Lower lobe of right lung (tissue), 2 donors: ENCODE measurements at places on chromosomes 1 and 21. TPM values are rescaled to one million over a fixed set of nuclear protein-coding genes. Genes with fewer than 3 reads are reported as not detected.

The IL24 gene
- total RNA-seq = not detected

The RPE65 gene
- not detected for total RNA-seq

The TBX15 gene
- total RNA-seq = 0.15 TPM

The RAD54L gene
- total RNA-seq = 1.7 TPM

The ATP8B2 gene
- total RNA-seq = 26.0 TPM

The LCE1F gene
- total RNA-seq = not detected

The BEND5 gene
- total RNA-seq = 4.3 TPM

The CFHR5 gene
- total RNA-seq = not detected

The SLC25A34 gene
- total RNA-seq = 3.5 TPM

The TPTE gene
- total RNA-seq = not detected

GRCh38 chr1:200310824-200311223 is 99.0 kb downstream of the ZNF281 start:
- DNase-seq = no peak
- no peak overlapping the region for H3K4me3 ChIP-seq
- H3K4me1 ChIP-seq = peaks cover 8% of the 10 kb centered on the region
- H3K27me3 ChIP-seq = no peaks in the 10 kb centered on the region

- no peak overlapping the region for H3K4me3 ChIP-seq
- H3K4me1 ChIP-seq = peaks cover 2% of the 10 kb centered on the region
- peaks cover 7% of the 10 kb centered on the region for H3K27me3 ChIP-seq
- no peak overlapping the region for H3K27ac ChIP-seq
- no peak for DNase-seq
Measured at GRCh38 chr1:184030433-184031091, 7.0 kb downstream of the COLGALT2 start.

- no peak for DNase-seq
- H3K27me3 ChIP-seq = no peaks in the 10 kb centered on the region
- H3K4me1 ChIP-seq = peaks cover 22% of the 10 kb centered on the region
- H3K36me3 ChIP-seq = peaks cover 4% of the 10 kb centered on the region
- no peak overlapping the region for H3K27ac ChIP-seq
- peak overlapping the region; percentile 89 for H3K4me3 ChIP-seq
Measured at GRCh38 chr1:18901147-18901951, 1.0 kb downstream of the ALDH4A1 start.

DNA sequence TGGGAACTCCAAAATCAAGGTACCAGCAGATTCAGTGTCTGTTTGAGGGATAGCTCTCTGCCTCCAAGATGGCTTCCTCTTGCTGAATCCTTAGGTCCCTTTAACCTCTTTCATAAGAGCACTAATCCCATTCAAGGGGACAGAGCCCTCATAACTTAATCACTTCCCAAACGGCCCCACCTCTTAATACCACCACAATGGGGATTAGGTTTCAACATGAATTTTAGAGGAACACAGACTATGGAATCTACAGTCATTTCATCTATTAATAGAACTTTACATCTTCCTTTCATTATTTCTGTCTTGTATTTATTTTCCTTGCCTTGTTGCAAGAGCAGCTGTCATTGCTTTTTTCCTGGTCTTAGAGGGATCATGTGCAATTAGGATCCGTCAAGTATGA is 30.3 kb downstream of the HOOK1 start:
- H3K4me1 ChIP-seq = no peaks in the 10 kb centered on the region
- no peak overlapping the region for H3K27ac ChIP-seq
- no peak overlapping the region for H3K4me3 ChIP-seq
- no peak for DNase-seq

GRCh38 chr1:54488779-54489626 is 59.0 kb upstream of the ACOT11 start:
- H3K4me1 ChIP-seq = peaks cover 38% of the 10 kb centered on the region
- peak; percentile 85 for DNase-seq
- H3K27me3 ChIP-seq = peaks cover 5% of the 10 kb centered on the region
- H3K27ac ChIP-seq = peak overlapping the region; percentile 91

- H3K27me3 ChIP-seq = no peaks in the 10 kb centered on the region
- H3K27ac ChIP-seq = no peak overlapping the region
- DNase-seq = no peak
- no peaks in the 10 kb centered on the region for H3K36me3 ChIP-seq
- peaks cover 8% of the 10 kb centered on the region for H3K4me1 ChIP-seq
- H3K4me3 ChIP-seq = no peak overlapping the region
Measured at GRCh38 chr1:50661626-50662025, 238.4 kb upstream of the DMRTA2 start.

DNA sequence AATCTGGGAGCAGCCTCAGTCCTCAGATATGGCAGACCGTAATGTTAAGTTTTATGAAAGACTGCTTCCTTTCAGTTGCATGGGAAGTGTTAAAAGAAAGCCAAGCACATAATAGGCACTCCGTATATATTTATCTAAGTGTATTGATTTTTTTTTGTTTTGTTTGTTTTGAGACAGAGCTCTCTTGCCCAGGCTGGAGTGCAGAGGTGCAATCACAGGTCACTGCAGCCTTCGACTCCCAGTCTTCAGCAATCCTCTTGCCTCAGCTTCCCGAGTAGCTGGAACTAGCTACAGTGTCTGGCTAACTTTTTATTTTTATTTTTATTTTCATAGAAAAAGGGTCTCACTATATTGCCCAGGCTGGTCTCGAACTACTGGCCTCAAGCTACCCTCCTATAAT is 341.8 kb downstream of the USH2A start:
- H3K36me3 ChIP-seq = no peaks in the 10 kb centered on the region
- no peak overlapping the region for H3K27ac ChIP-seq
- no peak for DNase-seq
- H3K4me1 ChIP-seq = no peaks in the 10 kb centered on the region
- no peak overlapping the region for H3K4me3 ChIP-seq
- no peaks in the 10 kb centered on the region for H3K27me3 ChIP-seq

DNA sequence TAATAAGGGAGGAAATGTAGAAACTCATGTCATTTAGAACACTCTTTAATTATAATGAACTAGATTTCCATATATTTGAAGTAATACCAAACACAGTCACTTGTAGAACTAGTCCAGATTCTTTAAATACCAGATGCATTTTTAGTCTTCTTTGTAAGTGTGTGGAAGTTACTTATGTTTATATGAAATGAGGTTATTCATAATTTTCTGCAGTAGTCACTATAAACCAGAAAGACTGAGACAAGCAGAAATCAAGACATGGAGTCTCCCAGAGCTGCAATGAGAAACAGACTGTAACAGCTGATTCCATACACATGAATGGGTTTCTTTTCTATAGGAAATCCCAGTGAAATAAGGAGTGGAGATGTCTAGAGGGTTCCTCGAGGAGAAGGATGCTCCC is 216.6 kb upstream of the ZP4 start:
- H3K27me3 ChIP-seq = no peaks in the 10 kb centered on the region
- no peak overlapping the region for H3K4me3 ChIP-seq
- H3K36me3 ChIP-seq = no peaks in the 10 kb centered on the region

DNA sequence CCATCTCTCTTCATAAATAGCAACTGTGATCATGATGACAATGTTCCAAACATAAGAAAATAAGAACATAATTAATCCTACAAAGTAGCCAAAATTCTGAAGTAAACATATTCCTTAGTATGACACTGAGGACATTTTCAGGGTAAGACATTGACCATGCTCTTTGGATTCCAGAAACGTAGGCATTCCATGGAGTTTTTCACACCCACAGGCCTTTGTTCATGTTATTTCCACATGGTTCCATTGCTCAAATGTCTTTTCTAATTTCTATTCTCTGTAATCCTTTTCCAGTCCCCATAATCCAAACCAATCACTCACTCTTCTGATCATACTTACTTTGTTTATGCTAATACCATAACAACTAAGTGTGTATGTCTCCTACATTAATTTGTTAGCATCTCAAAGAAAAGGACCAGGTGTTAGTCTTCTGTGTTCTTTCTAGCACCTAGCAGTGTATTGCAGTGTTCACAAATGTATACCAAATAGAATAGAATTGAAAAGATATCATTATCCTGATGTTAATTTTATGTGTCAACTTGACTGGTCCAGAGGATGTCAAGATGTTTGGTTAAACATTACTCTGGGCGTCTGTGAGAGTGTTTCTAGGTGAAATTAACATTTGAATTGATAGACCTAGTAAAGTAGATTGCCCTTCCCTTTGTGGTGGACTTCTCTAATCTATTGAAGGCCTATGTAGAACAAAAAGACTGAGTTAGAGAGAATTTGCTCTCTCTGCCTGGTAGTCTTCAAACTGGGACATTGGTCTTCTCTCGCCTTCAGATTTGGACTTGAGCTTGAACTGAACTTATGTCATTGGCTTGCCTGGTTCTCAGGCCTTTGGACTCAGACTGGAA is 516.6 kb downstream of the PTPRC start:
- H3K36me3 ChIP-seq = no peaks in the 10 kb centered on the region
- no peak for DNase-seq
- no peak overlapping the region for H3K27ac ChIP-seq
- no peak overlapping the region for H3K4me3 ChIP-seq

DNA sequence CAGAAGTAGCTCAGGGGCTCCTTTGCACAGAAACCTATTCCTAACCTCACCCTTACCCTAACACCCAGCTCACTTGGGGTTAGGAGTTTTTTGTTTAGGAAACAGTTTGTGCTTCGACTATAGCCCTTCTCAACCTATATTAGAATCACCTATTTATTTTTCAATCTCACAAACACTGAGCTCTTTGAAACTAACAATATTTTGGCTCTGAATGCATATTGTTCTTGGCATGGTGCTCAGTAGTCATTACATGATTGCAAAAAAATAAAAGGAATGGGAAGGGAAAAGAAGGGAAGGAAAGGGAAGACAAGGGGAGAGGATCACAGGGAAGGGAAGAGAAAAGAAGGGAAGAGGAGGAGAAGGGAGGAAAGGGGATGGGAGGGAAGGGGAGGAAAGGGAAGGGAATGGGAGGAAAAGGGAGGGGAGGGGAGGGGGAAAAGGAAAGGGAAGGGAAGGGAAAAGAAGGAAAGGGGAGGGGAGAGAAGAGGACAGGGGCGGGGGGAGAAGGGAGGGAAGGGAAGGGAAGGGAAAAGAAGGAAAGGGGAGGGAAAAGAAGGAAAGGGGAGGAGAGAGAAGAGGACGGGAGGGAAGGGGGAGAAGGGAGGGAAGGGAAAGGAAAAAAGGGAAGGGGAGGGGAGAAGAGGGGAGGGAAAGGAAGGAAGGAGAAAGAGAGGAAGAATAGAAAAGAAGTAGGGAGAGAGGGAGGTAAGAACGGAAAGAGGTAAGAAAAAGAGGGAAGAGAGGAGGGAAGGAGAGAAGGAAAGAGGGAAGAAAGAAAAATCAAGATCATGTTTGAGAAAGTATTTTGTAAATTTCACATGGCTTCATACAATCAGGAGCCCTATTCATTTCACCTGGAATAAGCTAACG is 484.1 kb upstream of the NFIA start:
- no peak for DNase-seq
- H3K4me3 ChIP-seq = no peak overlapping the region
- no peak overlapping the region for H3K27ac ChIP-seq
- no peaks in the 10 kb centered on the region for H3K36me3 ChIP-seq

DNA sequence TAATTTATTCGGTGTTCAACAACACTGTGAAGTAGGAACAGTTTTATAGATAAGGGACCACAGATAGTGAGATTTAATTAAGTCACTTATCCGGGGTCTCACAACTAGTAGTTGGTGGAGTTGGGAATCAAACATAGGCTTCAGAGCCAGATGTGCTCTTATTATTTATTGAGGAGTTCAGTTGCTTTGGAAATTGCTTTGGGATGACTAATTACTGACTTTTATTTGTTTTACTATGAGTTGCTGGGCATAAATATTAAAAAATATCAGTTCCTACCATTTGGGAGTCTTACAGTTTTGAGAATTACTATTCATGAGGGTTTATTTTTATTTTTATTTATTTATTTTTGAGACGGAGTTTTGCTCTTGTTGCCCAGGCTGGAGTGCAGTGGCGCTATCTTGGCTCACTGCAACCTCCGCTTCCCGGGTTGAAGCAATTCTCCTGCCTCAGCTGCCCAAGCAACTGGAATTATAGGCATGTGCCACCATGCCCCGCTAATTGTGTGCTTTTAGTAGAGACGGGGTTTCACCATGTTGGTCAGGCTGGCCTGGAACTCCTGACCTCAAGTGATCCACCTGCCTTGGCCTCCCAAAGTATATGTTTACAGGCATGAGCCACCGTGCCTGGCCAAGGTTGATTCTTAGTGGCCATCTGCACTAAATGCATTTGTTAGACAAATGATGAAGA is 27.7 kb downstream of the THRAP3 start:
- no peak overlapping the region for H3K4me3 ChIP-seq
- no peak overlapping the region for H3K27ac ChIP-seq
- peaks cover 63% of the 10 kb centered on the region for H3K4me1 ChIP-seq
- no peaks in the 10 kb centered on the region for H3K27me3 ChIP-seq
- peaks cover 8% of the 10 kb centered on the region for H3K36me3 ChIP-seq

DNA sequence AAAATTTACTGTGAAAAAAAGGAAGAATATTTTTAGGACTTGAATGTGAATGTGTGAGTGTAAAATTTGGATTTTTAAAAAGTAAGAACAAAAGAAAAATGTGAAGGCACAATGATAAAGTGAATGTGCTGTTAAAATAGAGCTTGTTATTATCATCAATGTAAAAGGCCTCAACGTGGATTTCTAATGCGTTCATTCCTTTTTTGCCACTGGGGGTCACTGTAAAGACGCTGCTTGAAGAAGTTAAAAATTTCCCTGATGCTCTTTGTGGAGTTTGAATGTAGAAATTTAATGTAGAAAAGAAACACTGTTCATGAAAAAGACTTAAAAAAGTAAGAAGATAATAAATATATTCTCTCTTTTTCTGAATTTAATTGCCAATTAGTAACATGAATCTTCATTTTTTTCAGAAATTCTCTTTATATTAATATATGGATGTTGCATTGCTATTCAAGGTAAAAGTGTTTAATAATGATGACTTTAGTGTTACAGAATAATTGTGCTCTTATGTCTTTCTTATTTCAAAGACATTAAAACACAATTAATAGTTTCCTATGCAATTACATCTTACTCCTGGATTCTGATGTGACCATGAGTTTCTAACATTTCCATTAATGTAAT is 161.5 kb downstream of the DNM3 start:
- no peaks in the 10 kb centered on the region for H3K36me3 ChIP-seq
- peaks cover 6% of the 10 kb centered on the region for H3K4me1 ChIP-seq
- DNase-seq = no peak
- H3K27ac ChIP-seq = no peak overlapping the region
- no peaks in the 10 kb centered on the region for H3K27me3 ChIP-seq

DNA sequence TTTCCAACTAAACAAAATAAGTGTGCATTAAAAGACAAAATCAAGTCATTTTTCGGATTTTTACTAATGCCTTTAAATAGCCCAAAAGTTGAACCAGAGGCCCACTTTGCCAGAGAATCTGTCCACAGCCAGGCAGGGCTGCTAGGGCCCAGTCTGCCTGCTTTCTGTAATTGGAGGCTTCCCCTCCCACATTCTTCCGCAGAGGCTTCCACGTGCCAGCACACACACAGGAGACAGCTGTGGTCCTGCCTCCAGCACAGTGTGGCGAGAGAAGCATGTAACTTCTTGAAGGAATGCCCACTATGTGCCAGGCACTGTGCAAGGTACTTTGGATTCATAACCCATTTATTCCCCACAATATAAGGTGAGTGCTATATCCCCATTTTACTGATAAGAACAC is 11.3 kb upstream of the PDZK1IP1 start:
- no peaks in the 10 kb centered on the region for H3K4me1 ChIP-seq
- no peak overlapping the region for H3K4me3 ChIP-seq
- no peaks in the 10 kb centered on the region for H3K27me3 ChIP-seq
- no peak overlapping the region for H3K27ac ChIP-seq

GRCh38 chr1:97646071-97646470 is 274.8 kb downstream of the DPYD start:
- H3K4me1 ChIP-seq = no peaks in the 10 kb centered on the region
- H3K36me3 ChIP-seq = no peaks in the 10 kb centered on the region
- no peak for DNase-seq
- H3K27ac ChIP-seq = no peak overlapping the region
- H3K27me3 ChIP-seq = no peaks in the 10 kb centered on the region
- H3K4me3 ChIP-seq = no peak overlapping the region
